ENCODE measurements at places on chromosomes 16 and 17.
A peak's percentile ranks its signal among the peaks of the same experiment; 100 is the strongest.

DNA sequence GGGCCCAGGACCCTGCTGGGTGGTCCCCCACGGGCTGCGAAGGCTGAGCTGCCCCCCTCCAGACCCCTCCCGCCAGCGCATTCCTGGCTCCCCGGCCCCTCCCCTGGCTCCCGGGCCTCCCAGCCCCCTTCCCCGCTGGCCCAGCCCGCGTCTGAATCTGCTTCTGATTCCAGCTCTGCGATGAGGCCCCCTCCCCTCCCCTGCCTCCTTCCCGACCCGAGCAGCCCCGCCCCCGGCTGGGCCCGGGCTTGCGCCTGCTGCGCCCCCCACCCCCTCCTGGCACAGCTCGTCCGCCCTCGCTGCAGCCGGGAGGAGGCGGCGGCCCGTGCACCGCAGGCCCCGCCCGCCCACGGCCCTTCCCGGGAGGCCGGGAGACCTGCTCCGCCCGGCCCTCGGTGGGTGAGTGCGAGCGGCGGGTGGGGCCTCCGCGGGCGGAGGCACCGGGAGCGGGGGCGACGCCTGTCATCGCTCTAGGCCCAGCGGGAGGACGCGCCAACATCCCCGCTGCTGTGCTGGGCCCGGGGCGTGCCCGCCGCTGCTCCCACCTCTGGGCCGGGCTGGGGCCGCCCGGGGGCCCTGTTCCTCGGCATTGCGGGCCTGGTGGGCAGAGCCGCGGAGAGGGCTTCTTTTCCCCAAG lies at the start of gene NTN3:
Gene NTN3, plus strand, starts transcription at position 282 of the 637 bp plus-strand sequence. CDS start 405 bp downstream, outside the sequence.
- DNase-seq: no peak

GRCh38 chr17:42333053-42333452 lies 44.8 kb downstream of the STAT5A start:
- DNase-seq: peak; percentile 82

- no peak for DNase-seq
These were observed 348 bp downstream of the MPP2 start for GRCh38 chr17:43906951-43907424.

DNA sequence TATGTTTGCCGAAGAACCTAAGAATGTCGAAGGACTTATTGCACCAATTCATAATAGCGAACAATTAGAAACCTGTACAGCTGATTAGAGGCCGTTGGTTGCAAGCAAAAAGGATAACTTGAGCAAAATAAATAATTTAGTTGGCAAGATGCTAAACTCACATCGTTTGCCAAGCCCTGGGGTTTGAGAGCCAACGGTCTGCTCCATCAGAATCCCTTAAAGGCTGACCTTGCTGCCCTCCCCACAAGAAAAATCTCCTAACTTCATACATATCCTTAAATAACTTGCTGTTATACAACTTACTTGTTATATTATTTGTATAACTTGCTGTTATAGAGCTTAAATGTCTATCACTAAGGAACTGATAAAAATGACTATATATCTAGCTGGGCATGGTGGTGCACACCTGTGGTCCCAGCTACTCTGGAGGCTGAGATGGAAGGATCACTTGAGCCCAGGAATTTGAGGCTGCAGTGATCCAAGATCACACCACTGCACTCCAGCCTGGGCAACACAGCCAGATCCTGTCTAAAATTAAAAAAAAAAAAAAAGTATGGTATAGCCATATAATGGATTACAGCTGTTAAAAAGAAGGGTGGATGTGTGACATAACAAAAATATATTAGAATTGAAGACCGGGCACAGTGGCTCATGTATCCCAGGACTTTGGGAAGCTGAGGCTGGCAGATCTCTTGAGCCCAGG lies 1.9 kb upstream of the TRIM37 start:
- no peak for DNase-seq

- no peak for DNase-seq
These were observed 30.6 kb downstream of the TRPV3 start for GRCh38 chr17:3526971-3527370.

DNA sequence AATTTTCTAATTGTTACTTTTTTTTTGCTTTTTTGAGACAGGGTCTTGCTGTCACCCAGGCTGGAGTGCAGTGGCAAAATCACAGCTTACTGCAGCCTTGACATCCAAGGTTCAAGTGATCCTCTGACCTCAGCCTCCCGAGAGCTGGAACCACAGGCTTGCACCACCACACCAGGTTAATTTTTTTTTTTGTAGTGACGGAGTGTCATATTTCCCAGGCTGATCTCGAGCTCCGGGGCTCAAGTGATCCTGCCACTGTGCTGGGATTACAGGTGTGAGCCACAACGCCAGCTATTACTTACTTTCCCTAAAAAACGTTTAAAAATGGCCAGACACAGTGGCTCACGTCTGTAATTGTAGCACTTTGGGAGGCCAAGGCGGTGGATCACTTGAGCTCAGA lies 6.6 kb downstream of the NPLOC4 start:
- no peak for DNase-seq

DNA sequence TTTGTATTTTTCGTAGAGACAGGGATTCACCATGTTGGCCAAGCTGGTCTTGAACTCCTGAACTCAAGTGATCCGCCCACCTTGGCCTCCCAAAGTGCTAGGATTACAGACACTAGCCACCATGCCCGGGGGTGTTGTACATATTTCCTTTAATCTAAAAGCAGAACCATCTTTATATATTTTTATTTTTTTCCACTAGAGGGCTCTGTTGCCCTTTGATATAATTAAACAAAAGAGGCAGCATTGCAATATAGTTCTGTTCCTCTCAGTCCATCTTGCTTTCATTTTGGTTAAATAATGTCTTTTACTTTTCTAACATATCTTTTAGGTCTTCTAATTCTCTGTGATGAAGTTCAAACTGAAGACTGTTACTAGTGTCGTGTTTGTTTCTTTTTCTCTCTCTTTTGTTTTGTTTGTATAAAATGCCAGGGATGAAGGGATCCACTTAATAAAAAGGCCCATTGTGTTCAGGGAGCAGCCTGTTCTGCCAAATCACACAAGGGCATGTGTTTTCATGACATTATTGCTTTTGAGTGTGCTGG lies 23.4 kb downstream of the WWOX start:
- DNase-seq: peak; percentile 45

DNA sequence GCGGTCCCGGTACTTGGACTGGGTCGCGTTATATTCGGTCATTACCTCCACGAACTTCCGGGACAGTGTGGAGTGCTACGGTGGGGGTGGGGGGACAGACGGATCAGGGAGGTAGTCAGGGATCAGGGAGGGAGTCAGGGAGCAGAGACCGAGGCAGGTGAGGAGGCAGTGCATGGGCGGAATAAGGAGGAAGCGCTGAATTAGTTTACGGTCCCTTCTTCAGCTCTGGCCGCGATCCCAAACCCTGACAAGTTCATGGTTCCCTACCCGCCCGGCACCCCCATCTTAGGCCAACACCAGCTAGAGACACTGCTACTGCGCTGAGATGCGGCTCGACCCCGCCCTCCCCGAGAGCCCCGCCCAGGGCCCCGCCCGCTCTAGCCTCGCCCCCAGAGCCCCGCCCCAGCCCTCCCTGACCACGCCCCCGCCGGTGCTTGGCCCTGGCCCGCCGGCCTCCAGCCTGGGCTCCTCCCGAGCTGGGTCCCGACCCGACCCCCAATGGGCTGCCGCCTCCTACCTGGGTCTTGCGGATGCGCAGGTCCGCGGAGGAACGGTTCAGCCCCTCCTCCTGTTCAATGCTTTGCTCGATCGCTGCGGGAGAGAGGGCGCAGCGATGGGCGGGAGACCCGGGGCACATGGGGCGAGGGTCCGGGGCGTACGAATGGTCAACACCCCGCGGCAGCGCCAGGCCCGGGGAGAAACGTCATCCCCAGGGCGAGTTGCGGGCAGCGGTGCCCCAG lies 12.1 kb downstream of the HSD3B7 start:
- peak; percentile 93 for DNase-seq

GRCh38 chr16:3179651-3180050 lies 8.4 kb upstream of the OR1F1 start:
- no peak for DNase-seq

DNA sequence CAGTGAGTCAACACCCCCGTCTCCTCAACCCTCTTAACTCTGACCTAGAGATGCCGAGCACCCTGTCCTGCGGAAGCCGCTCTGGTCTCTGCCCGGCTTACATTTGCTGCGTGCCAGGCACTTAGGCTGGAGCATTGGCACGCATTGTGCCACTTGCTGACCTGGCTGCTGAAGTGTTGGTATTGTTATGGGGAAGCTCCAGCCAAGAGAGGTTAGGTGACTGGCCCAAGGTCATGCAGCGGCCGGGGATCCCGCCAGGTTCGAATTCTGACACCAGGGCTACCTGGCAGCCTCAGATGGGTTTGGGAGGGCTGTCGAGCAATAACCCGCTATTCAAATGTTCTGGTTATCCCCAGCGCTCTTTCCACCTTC lies 5.0 kb upstream of the HSD17B1 start:
- DNase-seq: no peak

DNA sequence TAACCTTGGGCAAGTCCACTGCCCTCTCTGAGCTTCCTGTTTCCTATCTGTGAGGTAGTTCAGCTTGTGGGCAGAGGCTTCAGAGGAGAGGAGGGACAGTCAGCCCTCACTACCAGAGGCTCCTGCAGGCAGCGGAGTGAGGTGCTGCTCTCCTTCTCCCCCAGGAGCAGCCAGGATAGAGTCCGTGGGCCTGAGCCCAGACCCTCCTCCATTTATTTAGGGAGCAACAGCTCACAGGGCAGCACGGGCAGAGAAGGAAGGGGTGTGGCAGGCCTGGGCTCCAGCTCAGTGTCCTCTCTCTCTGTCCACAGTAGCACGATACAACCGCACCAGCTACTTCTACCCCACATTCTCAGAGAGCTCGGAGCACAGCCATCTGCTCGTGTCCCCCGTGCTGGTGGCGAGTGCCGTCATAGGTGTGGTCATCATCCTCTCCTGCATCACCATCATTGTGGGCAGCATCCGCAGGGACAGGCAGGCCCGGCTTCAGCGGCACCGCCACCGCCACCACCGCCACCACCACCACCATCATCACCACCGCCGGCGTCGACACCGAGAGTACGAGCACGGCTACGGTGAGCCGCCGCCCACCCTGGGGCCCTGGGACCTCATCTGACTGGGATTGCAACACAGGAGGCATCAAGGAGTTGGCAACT lies 42.3 kb downstream of the BEAN1 start:
- DNase-seq: no peak

DNA sequence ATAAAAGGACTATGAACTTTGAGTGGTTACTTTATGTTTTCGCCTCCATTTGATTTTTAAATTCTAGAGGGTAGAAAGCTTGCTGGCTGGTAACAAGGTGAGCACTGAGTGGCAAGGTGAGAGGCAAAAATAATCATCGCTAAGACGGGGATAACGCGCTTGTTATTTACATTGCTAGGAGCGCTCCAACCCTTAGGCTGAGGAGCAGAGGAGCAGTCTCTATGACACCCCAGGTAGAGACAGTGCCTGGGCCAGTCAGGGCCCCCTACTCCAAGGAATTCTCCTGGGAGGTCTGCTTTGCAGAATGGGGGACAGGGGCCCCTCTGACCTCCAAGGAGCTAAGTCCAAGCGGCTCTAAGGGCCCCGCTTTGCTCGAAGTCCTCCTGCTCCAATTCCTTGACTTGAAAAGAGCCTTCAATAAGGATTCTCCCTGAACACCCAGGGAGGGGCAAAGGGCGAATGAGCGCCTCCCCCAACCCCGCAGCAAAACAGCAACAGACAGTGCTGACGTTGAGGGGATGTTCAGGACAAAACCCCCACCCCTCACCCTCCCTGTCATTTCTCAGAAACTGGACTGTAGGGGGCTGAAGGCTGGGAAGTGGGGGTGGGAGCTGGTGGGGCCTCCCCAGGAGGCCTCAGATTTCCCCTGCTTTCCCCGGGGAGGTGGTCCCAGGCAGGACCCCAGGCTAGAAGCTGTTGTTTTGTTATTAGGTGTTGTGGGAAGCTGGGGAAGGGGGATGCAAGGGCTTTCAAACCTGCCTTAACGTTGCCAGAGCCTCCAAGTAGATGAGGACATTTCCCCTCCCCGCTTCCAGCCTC lies 10.2 kb upstream of the FOXF1 start:
- DNase-seq: no peak

GRCh38 chr16:47713225-47713595 lies 252.1 kb downstream of the PHKB start:
- DNase-seq: peak; percentile 40

DNA sequence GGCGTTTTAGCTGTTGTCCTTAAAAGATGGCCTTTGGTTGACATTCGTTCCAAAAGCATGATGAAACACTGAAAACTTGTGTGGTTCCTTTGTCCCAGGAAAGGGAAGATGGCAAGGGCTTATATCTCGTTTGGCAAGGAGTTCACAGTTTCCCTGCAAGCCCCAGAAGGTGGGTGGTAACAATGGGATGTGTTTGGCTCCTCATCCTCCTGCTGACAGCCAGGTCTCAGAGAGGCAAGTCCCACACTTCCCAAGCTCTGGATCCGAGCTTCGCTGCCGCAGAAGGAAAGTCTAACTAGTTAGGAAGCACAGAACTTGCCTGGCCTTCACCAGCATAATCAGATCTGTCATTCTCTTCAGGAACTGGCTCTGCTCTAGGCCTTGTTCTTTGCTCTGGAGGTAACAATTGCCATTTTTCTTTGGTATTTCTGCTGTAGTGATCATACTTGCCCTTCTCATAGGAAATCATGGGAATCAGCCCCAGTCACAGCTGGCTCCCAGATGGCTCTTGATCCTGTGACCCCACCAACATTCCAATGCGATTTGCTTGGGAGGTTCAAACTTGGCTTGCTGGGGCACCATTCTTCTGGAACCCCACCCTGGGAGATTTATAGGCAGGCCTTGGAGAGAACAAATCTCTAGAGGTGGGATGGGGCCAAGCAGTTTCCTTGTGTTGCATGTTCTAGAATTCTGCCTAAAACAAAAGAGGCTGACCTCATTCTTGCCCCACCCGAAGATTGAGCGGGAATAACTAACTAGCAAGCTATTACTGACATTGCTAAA lies 17.9 kb downstream of the KPNA2 start:
- no peak for DNase-seq

GRCh38 chr17:50190293-50190602 lies 11.2 kb downstream of the COL1A1 start:
- no peak for DNase-seq

DNA sequence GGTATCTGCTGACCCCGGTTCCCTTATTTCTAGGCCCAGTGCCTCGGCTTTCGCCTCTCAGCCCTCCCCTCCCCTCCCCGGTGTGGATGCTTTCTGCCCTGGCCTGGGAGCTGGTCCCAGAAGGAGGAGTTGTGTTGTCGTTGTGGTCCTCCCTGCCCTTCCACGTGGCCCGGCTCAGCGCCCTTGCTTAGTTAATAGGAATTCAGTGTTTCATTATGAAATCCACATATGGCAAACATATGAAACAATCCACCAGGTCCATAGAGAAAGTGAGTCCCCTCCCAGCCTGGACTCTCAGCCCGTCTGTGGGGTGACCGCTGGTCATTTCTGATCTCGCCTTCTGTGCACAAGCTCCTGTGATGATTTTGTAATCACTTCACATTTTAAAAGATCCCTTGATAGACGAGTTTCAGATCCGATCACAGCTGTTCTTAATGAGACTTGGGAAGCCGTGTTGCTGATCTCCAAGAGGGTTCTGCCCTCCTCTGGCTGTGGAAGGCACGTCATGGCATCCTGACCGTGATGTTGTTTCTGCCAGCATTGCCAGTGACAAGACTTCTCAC lies 112.1 kb downstream of the BANP start:
- DNase-seq: no peak

DNA sequence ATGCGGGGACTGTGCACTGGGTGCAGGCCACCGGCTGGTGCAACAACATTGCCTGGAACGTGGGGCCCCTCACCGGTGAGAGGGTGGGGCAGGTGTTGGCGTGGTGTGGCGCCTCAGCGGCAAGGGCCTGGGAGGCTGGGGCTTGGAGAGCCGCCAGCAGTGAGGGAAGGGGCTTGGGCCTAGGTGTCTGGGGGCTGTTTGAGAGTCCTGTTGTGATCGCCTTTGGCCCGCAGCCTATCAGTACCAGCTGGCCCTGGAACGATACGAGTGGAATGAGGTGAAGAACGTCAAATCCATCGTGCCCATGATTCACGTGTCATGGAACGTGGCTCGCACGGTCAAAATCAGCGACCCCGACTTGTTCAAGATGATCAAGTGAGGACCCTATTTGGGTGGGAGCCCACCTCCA lies 2.6 kb upstream of the TMEM88 start:
- no peak for DNase-seq

Measured in GM12865 (cell line).